ENCODE measurements at places on chromosomes 5 and 9. TPM values are rescaled to one million over a fixed set of nuclear protein-coding genes. Genes with fewer than 3 reads are reported as not detected.

- DNase-seq, result peak; percentile 86
These were observed 117.5 kb downstream of the ZNF608 start for GRCh38 chr5:124628721-124629596.

Gene PCDHGB2
- 4.0 TPM for polyA plus RNA-seq

Gene POU4F3
- polyA plus RNA-seq, result not detected

DNA sequence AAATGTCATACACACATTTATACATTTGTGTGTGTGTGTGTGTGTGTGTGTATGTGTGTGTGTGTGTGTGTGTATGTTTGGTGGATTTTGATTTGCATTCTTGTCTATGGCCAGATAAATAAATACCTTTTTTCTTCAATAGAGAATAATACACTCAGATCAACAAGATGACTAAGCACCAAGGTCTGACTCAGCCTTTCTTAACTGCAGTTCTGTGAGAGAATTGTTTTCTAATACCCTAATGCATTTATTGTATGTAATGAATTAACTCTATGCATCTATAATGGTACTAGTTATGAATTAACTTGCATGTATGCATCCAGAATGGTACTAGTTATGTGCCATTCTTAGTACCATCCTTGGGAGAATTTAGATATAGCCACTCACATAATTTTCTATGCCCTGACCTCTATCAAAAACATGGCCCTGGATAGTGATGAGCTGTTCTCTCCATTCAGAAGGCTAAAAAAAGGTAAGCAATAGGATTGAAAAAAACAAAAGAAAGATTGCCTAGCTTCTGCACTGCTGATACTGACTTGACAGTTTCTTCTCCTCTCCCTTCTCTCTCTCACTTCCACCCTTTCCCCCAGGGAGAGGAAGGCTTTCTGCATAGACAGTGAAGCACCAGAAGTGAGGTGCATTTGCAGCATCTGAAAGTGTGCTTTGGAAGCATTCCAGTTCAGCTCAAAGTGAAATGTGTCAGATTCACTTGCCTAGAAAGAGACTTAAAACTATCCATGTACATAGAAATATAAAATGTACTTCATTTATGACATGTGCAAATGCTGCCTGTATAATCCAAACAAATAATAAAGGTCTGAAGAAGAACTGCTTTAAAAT, 55.1 kb upstream of the CCDC112 start:
- DNase-seq, result no peak

DNA sequence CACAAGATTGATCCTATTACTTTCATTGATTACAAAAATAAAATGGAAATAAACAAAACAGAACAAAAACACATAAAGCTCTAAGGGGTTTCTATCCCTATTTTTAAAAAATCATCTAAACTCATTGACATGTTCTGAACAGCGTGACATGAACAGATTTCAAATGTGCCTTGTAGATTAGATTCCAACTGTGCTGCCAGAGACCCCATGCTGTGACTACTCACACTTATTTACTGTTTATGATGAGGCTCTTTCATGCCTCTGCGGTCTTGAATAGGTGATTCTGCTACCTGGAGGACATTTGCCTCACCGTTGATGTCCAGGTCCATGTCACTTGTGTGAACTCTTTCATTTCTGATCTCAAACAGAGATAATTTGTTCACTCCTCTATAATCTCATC, 990.2 kb downstream of the CDH12 start:
- no peak for DNase-seq

DNA sequence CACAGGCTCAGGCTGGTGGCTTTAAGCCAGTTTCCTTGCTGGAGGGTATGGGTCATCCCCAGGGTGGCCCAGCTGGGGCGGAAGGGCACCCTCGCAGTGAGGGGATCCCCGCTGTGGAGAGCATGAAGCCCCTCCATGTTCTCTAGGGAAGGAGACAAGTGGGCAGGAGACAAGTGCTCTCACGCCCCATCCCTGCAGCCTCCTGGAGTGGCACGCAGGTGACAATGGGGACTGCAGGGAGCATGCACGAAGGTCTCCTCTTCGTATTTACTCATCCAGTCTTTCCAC, 83.3 kb downstream of the GTF3C4 start:
- DNase-seq, result no peak

- DNase-seq, result no peak
These were observed 110.8 kb downstream of the LHFPL2 start for GRCh38 chr5:78537821-78538220.

DNA sequence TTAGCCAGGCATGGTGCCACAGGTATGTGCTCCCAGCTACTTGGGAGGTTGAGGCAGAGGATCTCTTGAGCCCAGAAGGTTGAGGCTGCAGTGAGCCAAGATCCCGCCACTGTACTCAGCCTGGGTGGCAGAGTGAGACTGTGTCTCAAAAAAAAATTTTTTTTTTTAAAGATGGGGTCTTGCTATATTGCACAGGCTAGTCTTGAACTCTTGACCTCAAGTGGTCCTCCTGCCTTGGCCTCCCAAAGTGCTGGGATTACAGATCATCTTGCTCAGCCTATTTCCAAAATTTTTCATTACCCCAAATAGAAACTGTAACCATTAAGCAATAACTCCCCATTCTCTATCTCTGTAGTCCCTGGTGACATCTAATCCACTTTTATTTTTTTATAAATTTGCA, 4.4 kb upstream of the TBC1D13 start:
- no peak for DNase-seq

Gene IL5
- not detected for polyA plus RNA-seq

DNA sequence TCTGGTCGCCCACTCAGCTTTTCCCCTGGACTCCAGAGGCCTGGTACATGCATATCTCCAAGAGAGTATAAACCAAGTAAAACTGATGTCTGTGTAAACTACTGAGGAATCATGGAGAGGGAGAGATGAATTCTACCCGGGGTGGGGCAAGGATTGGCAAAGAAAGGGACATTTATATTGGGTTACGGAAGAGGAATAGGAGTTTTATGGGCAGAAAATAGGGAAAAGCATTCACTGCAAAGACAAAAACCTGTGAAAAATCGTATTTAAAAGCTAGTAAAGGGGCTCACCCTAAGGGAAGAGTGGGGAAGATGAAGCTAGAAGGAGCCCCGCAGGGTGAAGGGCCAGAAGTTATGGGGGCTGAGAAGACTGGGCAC, 248.0 kb upstream of the KLF4 start:
- DNase-seq, result no peak

DNA sequence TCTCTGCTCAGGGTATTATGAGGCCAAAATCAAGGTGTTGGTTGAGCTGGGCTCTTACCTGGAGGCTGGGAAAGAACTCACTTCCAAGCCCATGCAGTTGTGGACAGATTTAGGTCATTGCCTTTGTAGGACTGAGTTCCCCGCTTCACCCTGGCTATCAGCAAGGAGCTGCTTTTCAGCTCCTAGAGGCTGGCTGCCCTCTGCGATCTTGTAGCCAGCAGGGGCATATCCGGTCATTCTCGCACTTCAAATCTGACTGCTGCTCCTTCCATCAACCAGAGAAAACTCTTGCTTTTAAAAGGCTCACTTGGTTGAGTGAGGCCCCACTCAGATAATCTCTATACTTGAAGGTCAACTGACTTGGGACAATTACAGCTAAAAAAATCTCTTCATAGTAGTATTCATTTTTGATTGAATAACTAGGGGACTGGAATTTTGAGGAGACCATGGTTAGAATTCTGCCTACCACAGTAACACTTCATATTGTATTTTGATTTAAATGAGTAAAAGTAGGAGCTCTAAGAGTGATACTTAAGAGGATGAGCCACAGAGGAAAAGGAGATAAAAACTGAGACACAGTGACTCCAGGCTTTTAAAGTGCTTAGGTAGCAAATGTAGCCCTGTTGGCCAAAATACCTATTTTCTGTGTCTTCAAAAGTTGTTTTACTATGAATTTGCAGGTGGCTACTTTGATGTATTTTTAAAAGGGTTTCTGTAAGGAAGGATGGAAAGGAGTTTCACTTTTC, 137.4 kb downstream of the CD180 start:
- DNase-seq, result no peak

GRCh38 chr5:66959653-66960052, 236.9 kb downstream of the CD180 start:
- no peak for DNase-seq
